ENCODE measurements at places on chromosomes 2 and 18.

- no peak for DNase-seq
Observed at GRCh38 chr2:31402388-31402787, 12.2 kb downstream of the XDH start.

GRCh38 chr18:46338205-46338604 is 234.0 kb downstream of the HAUS1 start:
- no peak for DNase-seq

DNA sequence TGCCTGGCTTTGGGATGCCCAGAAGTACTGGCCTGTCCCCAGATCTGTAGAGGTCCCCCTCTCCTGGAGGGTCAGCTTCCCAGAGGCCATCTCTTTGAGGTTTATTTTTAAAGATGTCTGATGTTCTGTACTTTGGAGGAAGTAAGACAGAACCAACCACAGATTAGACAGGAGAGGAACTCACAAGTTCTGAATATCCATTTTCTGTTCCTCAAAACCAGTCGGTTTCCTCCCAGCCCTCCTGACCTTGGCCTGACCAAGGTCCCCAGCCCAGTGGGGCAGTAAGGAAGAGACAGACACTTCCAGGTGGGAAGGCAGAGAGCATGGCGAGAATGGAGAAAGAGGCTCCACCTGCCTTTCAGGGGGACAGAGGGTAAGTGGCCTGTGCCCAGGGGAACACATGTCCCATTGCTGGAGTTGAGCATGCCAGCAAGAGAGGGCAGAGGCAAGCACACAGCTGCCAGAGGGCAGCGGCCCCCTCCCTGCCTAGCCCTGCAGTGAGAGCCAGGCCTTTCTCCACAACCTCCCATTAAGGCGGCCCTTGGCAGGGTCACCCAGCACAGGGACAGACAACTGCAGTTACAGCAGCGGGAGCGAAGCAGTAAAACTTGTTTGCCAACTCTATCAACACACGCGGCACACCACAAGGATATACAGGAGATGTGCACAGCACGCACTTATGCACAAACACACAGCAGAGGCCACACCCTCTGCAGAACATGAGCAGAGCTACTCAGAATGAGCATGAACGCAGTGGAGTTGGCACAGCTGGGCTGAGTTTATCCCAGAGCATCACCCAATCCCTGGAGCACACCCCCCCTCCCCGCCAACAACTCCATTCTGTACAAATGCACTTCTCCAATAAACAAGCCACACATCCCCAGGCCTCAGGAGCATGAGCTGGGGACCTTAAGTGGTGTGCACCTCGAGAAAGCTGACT is 18.5 kb upstream of the SEMA4C start:
- DNase-seq = no peak

DNA sequence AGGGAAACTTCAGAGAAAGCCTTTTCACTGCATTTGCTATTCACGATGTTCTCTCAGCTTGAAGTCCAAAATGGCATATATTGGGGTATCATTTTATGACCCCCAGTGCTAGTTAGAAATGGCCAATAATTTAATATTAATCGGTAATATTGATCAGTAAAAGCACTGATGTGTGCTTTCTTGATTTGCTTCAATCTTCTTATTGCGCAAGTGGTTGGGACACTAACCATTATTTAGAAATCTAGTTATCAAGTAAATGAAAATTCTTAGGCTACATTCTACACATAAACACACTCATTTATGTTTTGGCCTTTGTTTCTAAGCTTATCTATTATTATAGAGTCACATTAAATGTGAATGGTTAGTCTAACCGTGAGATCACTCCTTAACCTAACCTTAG is 49.7 kb upstream of the VWC2L start:
- DNase-seq = no peak

- no peak for DNase-seq
Observed at GRCh38 chr2:194054313-194054712, 1602.7 kb upstream of the SLC39A10 start.

DNA sequence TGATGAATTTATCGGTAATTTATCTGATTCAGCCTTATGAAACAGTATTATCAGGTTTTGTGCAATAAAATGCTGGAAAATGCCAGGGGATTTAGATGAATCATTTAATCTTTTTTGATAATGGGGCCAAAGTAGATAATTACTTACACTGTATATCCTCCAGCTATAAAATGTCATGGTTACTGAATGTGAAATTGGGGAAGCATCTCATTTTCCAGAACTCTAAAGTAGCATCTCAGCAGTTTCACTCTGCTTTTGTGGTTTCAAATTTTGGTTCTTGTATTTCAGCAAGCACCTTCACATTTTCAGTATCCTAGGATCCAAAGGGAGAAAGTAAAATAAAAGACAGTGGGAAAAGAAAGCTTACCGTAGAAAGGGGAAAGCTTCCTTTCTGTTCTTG is 12.8 kb downstream of the ANKRD62 start:
- DNase-seq = no peak

GRCh38 chr18:11927497-11927896 is 19.4 kb upstream of the MPPE1 start:
- no peak for DNase-seq

DNA sequence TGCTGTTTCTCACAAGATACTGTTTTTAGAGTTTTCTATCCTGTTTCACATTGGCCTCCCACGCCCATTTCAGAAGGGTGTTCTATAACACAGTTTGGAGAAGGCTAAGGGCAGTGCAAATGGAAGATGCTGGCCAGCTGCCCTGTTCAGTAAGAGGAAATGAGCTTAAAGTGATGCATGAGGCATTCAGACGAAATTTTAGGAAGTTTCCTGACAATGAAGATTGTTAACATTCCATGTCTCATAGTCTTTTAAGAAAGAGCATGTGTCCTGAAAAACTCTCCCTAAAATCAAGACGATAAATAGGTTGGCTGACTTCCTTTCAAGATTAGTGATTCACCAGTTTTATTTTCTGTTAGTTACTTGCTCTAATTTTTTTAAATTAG is 484.2 kb upstream of the NRP2 start:
- no peak for DNase-seq

- no peak for DNase-seq
Observed at GRCh38 chr18:40672590-40672989, 1282.4 kb upstream of the PIK3C3 start.

DNA sequence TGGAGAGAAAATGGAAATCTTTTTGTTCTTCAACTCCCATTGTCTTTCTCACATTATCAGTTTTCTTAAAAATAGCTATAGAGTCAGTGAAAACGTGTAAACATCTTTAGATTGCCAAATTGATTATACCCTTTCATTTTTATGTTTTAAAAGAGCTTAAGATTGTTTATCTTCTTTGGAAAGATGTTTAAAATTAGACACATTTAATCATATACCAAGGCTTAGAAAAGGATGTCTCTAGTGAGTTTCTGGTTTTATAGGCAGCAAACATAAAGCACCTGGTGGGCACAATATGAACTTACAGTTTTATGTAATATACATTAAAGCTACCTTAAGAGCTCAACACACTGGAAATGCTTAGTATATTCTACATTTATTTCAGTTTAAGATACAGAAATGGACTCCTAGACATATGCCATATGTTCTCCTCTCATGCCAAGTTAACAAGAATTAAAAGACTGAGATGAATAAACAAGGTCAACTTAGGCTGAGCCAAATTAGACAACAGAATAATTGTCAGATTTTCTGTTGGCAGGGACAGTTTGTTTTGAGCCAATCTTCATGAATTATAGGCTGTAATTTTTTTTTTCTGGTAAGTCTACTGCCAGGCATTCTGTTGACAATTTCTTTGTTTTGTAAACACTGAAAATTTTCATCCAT is 112.7 kb downstream of the OTX1 start:
- DNase-seq = no peak

GRCh38 chr2:55729136-55729685 is 35.6 kb upstream of the PNPT1 start:
- no peak for DNase-seq

- DNase-seq = no peak
Observed at GRCh38 chr2:240894836-240895558, 959 bp downstream of the MAB21L4 start.

All from stimulated activated CD4-positive, alpha-beta T cell treated with anti-CD3 and anti-CD28 coated beads, Interleukin-1b, Interleukin-23, amount 100 ng/mL, for 48 hours (primary cell).